ENCODE measurements at places on chromosomes 2 and 18. TPM values are rescaled to one million over a fixed set of nuclear protein-coding genes. Genes with fewer than 3 reads are reported as not detected.

GRCh38 chr2:21544392-21544791, 420.6 kb downstream of the TDRD15 start:
- DNase-seq = no peak

GRCh38 chr2:152543717-152544116, 173.5 kb downstream of the PRPF40A start:
- no peak for DNase-seq

- no peak for DNase-seq
Measured at GRCh38 chr2:141941210-141941714, 189.6 kb downstream of the LRP1B start.

- DNase-seq = no peak
Measured at GRCh38 chr2:239272626-239273025, 128.2 kb downstream of the HDAC4 start.

DNA sequence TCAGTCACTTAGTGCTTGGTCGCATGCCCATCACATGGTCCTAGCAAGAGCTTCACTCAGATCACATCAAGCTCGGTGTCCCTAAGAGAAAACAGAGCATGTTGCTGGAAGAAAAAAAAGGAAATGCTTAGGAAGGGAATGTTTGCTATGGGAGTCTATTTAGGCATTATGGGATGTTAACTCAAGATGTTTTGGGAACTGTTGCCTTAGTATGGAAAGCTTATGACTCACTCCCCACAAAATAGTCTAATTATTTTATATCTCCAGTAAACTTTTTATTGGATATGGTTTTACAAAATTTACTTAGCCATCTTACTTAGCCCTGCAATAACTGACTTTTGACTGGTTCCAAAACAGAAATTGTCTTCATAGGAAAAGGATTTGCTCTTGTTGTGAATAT, 439.5 kb upstream of the ZEB2 start:
- DNase-seq = no peak

- peak; percentile 26 for DNase-seq
Measured at GRCh38 chr2:43154685-43155084, 71.7 kb downstream of the ZFP36L2 start.

DNA sequence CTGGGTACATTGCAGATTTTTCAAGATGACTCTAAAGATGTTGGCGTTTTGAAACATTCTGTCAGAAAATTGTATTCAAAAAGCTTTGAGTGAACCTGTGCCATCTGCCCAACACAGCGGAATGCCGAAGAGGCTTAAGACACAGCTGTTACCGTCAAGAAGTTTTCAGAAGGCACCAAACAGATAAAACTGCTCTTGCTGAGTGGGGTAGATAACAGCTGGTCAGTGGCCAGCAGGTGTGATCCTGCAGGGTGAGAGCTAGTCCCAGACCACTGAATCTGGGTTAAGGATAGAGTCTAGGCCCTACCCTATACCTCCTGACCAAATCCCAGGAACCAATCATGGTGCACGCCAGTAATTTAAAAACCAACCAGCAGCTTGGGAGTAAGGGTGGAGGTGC, 60.5 kb upstream of the B3GNT7 start:
- no peak for DNase-seq

- no peak for DNase-seq
Measured at GRCh38 chr2:177930916-177931315, 141.7 kb downstream of the PDE11A start.

DNA sequence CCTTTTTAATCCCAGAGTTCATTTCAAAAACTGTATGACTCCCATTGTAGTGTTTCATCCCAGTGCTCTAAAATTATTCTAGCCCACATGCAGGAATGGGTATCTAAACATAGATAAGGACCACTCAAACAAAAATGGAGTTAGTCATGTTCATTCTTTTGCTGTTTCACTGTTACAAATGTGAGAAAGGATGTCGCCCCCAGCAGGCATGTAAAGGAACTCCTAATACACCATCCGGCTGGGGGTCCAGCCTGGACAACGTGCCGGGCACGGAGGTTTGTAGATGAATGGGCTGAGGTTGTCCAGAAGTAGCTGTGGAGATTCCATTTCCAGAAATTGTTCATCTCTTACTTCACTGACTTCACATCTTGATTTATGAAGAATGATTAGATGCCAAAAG, 101.9 kb upstream of the RAB12 start:
- no peak for DNase-seq

DNA sequence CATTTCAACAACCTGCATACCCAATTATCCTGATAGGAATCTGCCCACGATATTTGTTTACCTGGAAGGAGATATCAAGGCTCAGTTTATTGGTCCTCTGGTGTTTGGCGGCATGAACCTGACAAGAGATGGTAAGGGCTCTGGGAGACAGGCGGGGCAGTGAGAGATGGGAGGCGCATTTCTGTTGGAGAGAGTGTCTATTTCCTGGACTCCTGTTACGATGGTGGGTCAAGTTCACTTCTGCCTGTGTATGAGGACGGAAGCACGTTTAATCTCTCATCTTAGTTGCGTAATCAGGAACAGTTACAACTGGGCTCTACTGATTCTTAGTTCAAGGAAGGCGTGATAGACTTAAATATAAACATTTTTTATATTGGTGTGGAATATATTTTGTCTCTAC, 8.9 kb downstream of the PDCL3 start:
- no peak for DNase-seq

- DNase-seq = peak; percentile 82
Measured at GRCh38 chr2:102206666-102207341, 20.0 kb downstream of the IL1RL2 start.

DNA sequence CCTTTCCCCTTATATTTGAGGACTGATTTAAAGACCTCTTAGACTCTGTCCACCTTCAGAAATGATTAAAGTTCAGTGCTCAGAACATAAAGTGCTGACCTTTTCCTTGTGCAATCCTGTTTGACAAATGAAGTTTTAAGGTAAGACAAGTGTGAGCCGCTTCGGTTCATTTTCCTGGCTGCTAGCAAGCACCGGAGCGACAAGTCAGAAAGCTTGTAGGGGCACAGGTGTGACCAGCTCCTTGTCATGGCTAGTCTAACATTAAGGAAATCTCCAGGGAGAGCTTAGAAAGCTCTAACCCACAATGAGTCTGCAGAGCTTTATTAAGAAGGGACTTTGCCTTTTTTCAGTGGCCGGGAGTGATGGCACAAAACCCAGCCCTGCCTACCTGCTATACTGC, 2.3 kb upstream of the NCKAP5 start:
- peak; percentile 49 for DNase-seq

DNA sequence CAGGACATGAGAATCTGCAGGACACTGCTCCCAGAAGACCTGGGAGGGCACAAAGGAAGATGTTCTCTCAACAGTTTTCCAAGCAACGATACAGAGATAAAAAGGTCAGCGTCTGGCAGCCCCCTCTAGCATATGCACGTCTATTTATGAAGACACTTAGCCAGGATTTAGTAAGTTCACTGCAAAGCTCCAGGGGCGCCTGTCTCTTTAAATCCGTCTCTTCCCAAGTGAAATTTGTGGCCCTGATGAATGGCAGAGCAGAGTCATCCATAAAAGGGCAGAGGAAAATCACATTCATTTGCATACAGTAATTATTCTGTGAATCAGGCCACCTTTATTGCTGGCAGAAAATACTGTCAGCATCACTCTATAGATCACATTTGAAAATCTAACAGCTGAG, 390.9 kb upstream of the SMIM21 start:
- DNase-seq = no peak

DNA sequence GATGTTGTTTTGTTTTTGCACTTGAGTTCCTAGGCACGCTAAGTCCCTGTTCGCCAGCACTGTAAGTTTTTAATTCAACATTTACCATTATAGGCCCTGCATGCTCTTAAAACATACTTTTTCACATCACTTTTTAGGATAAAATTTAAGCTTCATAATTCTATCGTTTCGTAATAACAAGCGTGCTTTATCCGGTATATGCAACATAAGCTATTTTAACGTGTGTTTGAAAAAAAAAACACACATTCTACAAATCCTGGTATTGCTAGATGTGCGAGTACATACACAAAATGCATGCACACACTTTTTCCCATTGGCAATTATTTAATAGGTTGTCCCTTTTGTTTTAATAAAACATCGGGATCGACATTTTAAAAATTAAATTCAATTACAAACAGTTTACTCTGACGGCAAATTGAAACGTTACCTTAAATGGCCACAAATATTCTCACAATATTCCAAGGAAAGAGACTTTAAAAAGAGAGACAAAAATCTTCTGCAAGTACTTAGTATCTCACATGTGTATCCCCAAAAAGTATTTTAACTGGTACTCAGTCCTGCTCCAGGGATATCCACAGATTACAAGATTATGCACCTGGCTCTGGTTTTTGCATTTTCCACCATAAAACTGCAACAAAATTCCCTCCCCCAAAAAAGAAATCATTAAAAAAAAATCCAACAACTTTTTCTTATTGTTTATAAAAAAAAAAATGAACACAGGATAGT, 1.0 kb upstream of the TCF4 start:
- no peak for DNase-seq

GRCh38 chr2:239200646-239201530, 199.9 kb downstream of the HDAC4 start:
- DNase-seq = no peak

DNA sequence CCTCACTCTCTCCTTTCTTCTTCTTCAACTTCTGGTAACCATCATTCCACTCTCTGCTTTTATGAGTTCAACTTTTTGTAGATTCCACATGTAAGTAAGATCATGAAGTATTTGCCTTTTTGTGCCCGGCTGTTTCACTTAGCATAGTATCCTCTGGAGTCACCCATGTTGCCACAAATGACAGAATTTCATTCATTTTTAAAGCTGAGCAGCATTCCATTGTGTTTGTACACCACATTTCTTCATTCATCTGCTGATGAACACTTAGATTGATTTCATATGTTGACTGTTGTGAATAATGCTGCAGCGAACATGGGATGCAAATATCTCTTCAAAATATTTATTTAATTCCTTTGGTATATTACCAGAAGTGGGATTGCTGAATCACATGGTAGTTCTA, 133.6 kb upstream of the ERBB4 start:
- no peak for DNase-seq

DNA sequence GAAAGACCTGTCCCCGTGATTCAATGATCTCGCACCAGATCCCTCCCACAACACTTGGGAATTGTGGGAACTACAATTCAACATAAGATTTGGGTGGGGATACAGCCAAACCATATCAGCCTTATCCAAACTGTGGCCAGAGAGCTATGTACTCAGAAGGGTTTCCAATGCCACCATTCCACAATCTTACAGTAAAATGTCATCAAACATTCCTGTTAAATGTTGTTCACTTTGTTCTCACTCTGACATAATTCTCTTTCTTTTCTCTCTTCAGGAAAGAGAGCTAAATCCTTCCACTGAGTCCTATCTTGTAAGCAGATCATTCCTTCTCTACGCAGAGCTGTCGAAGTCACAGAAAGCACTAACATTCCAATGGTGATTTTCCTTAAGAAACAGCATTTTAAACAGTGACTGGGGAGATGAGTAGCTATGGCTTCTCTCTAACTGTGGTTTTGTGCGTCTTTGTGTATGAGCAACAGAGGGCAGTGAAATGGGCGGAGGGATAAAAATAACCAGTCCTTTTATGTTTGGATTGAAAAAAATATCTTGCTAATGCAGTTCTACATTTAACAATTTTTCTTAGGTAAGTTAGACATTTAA, 684.7 kb downstream of the EPHA4 start:
- no peak for DNase-seq

GRCh38 chr2:197883354-197884032, 79.1 kb downstream of the PLCL1 start:
- no peak for DNase-seq

DNA sequence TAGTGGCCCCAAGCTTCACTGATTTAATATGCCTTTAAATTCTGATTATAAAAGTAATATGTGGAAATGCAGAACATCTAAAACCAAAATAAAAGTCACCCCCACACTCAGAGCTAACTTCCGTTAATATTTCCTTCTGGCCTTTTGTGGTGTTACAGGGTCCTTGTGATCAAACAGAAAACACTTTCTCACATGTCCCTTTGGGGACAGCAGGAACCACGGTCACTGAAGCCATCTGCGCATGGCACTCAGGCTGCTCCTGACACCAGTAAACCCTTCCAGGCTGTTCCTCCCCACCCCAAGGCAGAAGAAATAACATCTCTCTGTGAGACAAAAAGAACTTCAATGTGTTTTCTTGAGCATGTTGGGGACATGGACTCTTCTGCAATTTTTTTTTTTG, 25.1 kb upstream of the GPR17 start:
- DNase-seq = no peak

DNA sequence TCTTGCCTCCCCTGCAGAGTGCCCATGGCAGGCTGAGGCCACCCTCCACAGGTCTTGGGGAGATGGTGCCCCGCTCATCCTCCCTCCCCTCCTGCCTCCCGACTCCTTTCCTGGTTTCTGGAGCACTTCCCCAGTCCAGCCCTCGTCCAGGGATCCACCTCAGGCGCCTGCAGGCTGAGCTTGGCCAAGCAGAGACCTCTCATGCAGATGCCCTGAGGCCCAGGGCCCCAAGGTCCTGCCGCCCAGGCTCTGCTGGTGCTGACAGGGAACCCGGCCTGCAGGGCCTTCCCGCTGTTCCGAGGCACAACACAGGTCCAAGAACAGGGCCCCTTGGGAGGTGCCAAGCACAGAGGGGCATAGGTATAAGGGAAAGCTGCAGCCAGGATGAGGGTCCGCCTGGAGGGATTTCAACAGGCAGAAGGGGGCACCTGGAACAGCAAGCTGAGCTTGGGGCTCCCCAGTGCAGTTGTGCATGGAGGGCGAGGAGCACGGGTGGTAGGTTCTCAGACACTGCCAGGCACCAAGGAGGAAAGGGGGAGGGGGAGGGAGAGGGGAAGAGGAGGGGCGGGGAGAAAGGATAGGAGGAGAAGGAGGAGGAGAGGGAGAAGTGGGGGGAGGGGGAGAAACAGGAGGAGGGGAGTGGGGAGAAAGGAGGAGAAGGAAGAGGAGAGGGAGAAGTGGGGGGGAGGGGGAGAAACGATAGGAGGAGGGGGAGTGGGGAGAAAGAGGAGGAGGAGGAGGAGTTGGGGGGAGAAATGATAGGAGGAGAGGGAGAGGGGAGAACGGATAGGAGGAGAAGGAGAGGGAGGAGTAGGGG, 1.2 kb upstream of the ANO7 start:
- DNase-seq = no peak

GRCh38 chr2:112541315-112542122, 746 bp upstream of the POLR1B start:
- peak; percentile 64 for DNase-seq

- DNase-seq = no peak
Measured at GRCh38 chr2:231568098-231568784, 24.4 kb upstream of the TEX44 start.

DNA sequence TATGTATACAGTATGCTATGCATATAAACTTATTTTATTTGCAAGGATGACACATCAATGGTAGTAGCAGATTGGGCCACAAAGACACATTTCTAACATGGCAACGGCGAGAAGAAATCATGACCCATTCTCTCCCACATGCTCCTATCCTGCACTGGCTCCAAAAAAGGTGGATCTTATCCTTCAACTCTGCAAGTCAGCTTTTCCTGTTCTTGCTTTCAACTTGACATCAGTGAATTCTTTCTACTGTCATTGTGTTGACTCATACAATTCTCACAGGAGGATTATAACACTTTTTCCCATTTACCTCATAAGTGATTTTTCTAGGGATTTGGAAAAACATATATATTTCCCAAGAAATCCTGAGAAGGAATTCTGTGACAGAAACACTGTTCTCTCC, 53.1 kb downstream of the ACVR1 start:
- DNase-seq = no peak

The NT5DC4 gene
- total RNA-seq = not detected

The GCC2 gene
- total RNA-seq = 41.4 TPM

The SPEG gene
- total RNA-seq = 3.5 TPM

The TNFRSF11A gene
- total RNA-seq = 11.6 TPM

The CPLX4 gene
- total RNA-seq = not detected

The INHA gene
- total RNA-seq = 0.81 TPM

The NOL4 gene
- total RNA-seq = 0.81 TPM

The MALL gene
- 13.3 TPM for total RNA-seq
